Left lobe of liver (tissue), 2 donors: ENCODE measurements at places on chromosomes 4 and X.

DNA sequence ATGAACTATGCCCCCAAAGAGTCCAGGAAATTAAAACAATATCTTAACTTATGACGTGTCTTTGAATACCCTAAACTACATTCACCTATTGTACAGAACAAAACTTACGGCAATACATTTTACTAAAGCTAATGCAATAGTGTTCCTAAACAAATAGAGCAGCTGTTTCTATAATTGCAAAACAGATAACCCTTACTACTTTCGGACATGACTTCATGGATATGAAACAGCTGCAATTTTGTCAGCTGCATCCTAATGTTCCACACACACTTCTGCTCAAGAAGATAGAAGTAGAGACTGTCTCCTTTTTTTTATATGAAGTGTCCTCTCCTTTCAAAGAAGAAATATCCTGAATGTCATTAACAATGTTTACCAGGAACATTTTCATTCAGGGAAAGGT lies 174.9 kb downstream of the ACTRT1 start:
- no peak for DNase-seq

GRCh38 chr4:56531823-56532222 lies 26.2 kb downstream of the ARL9 start:
- DNase-seq = no peak

GRCh38 chr4:33226133-33226532 lies 2506.0 kb downstream of the PCDH7 start:
- no peak for DNase-seq

GRCh38 chr4:36006226-36006625 lies 238.1 kb downstream of the ARAP2 start:
- no peak for DNase-seq

GRCh38 chrX:115900425-115900824 lies 270.1 kb upstream of the AGTR2 start:
- no peak for DNase-seq

- DNase-seq = no peak
Measured at GRCh38 chr4:174583056-174583455, 60.8 kb upstream of the HPGD start.

GRCh38 chrX:23501974-23502373 lies 165.3 kb upstream of the PRDX4 start:
- DNase-seq = no peak

GRCh38 chr4:8647094-8647570 lies 54.6 kb downstream of the CPZ start:
- peak; percentile 33 for DNase-seq

- DNase-seq = no peak
Measured at GRCh38 chrX:63661676-63662075, 123.3 kb downstream of the ARHGEF9 start.

GRCh38 chrX:153966841-153967535 lies 4.6 kb downstream of the HCFC1 start:
- DNase-seq = no peak

GRCh38 chr4:82047731-82048130 lies 326.1 kb downstream of the HNRNPD start:
- DNase-seq = no peak

DNA sequence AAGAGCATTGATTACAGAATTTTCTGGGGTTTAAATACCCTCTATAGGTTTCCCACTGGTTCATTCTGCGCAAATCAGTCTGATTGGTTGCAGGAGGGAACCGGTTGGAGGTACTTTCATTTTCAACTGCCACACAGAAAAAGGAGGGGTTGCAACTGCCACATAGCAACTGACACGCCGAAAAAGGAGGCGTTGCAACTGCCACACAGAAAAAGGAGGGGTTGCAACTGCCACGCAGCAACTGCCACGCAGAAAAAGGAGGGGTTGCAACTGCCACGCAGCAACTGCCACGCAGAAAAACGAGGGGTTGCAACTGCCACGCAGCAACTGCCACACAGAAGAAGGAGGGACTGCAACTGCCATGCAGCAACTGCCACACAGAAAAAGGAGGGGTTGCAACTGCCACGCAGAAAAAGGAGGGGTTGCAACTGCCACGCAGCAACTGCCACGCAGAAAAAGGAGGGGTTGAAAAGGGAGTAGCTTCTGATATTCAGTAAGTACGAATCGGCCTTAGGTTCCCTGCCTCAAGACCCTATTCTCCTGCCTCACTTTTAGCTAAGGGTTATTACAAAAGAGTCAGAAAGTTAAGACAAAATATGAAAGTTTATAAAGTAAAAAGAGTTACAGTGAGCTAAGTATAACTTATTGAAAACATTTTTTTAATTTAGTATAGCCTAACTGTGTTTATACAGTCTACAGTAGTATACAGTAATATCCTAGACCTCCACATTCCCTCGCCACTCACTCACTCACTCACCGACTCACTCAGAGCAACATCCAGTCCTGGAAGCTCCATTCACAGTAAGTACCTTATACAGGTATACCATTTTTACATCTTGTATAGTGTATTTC lies 431.8 kb downstream of the KCTD8 start:
- DNase-seq = no peak

- no peak for DNase-seq
Measured at GRCh38 chrX:46637938-46638337, 64.4 kb downstream of the CHST7 start.

DNA sequence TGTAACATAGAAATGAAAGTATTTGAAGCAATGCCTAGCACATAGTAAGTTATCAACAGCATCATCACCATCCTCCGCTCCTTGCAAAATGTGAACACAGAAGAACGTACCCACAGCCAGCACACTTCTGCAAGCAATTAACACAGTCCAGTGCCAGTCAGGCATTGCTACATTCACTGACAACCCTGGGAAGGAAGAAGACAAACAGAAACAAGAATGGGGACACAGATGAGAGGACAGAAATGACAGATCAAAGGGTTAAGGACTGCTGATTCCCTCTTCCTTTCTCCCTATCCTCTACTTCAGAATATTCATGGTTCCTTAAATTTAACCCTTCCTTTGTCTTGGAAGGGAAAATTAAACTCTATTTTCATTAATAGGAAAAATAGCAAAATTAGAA lies 53.1 kb downstream of the CHM start:
- DNase-seq = no peak

DNA sequence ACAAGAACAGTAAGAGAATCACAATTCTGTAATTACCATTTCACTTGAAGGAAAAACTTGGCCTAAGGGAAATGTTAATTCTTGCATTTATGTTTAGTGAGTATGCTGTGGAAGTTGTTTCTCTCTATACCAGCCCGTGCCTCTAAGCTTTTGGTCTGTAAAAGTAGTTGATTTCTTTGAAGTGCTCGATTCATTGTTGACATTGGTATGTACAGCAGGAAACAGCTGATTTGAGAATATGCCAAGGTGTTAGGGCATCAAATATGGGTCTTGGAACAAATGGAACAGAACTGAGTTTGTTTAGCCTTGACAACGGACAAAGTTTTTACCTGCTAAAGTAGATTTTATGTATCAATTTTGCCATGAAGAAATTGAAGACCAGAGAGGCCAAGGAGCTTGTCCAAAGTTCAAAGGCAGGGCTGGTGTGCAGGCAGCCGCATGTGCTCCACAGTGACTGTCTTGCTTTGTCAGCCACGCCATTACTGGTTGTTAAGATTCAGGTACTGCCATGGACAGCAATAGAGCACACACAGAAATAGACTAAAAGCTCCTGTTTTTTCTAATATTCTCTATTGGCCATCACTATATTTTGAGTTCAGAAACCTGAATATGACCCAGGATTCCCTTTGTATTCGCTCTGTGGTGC lies 75.5 kb upstream of the TLR3 start:
- DNase-seq = no peak

- DNase-seq = no peak
Measured at GRCh38 chr4:68691186-68691585, 20.7 kb upstream of the UGT2B15 start.

DNA sequence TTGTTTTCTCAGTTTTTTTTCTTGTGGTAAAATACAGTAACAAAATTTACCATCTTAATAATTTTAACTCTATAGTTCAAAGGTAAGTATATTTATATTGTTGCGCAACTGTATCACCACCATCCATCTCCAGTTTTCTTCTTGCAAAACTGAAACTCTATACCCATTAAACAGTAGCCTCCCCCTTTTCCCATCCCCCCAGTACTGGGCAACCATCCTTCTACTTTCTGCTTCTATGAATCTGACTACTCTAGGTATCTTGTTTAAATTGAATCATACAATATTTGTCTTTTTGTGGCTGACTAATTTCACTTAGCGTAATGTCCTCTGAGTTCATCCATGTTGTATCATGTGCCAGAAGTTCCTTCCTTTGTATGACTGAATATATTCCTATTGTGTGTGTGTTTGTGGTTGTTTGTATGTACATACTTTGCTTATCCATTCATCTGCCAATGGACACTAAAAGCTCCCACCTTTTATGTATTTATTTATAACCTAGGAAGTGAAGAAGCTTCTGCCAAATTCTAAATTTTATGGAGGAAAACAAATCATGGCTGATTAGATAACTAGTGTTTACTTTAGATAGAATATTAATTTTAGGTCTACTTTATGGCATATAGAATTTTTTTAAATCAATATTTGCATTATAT lies 10.0 kb downstream of the ABHD18 start:
- no peak for DNase-seq
